ENCODE measurements at places on chromosomes 6 and 20.

- no peak for DNase-seq
Observed at GRCh38 chr20:20546402-20546801, 166.0 kb downstream of the RALGAPA2 start.

DNA sequence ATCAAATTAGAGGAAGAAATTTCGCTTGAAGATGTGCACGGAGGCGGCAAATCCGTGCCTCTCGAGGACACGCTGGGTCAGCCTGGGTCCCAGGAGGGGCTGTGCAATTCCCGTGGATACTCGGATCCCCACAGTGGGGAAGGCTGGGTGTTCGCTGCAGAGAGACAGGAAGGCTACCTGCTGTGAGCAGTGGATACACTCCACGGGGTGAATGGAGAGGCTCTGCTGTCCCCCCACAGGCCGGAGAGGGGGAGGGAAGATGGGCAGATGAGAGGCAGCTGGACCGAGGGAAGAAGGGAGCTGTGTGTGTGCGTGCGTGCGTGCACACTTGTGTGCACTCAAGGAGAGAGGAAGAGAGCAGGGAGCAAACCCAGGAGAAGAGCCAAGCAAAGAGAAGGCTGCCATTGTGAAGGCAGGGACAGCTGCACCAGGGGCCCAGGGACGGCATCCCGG is 57.3 kb downstream of the SULF2 start:
- DNase-seq, result peak; percentile 41

- no peak for DNase-seq
Observed at GRCh38 chr6:37190159-37190535, 20.2 kb downstream of the PIM1 start.

DNA sequence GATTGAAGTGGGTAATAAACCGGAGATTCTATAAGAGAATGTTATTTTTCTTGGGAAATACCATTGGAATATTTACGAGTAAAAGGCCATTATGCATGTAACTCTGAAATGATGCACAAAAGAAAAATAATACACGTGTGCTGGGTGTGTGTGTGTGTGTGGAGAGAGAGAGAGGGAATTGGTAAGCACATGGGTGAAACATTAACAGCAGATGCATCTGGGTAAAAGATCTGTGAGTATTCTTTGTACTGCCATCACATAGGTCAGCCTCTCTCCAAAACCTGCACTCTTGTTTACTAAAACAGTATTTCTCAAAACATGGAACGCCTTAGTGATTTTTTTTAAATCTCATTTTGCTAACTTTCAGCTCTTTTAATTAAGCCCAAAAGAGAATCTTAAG is 28.9 kb downstream of the EYA2 start:
- no peak for DNase-seq

DNA sequence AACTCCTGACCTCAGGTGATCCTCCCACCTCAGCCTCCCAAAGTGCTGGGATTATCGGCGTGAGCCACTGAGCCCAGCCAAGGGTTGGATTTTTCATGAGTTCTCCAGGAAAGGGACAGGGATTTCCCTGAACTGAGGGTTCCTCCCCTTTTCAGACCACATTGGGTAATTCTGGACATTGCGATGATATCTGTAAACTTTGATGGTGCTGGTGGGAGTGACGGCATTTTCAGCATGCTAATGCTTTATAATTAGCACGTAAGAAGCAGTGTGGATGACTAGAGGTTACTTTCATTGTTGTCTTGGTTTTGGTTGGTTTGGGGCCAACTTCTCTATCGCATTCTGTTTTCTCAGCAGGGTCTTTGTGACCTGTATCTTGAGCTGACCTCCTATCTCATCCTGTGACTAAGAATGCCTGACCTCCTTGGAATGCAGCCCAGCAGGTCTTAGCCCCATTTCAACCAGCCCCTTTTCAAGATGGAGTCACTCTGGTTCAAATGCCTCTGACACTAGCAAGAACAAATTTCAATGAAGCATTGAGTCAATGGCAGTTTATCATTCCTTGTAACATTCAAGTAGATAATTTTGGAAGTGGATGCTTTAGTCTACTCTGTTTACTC is 156.5 kb downstream of the TTLL2 start:
- DNase-seq, result no peak

- DNase-seq, result no peak
Observed at GRCh38 chr6:137724495-137725211, 142.4 kb upstream of the TNFAIP3 start.

GRCh38 chr20:14264869-14265268 is 72.5 kb downstream of the FLRT3 start:
- no peak for DNase-seq

- DNase-seq, result no peak
Observed at GRCh38 chr6:33172688-33173534, 19.4 kb downstream of the COL11A2 start.

DNA sequence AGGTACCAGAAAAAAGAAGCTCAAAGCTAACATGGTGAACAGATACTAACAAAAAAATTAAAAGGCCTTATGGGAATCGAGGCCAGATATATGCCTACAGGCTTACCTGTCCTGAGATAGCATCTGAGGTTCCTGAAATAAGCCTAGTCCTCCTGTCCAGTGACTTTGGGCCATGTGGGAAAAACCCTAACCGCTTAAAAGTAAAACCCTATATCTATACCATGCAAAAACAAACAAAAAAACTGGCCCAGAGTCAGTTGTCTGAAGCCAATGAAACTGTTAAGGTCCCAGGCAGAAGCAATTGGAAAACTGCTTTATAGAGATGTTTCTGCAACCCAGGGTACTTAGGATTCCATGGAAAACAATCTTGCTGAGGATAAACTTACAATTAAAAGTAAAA is 122.9 kb downstream of the HIVEP1 start:
- no peak for DNase-seq

DNA sequence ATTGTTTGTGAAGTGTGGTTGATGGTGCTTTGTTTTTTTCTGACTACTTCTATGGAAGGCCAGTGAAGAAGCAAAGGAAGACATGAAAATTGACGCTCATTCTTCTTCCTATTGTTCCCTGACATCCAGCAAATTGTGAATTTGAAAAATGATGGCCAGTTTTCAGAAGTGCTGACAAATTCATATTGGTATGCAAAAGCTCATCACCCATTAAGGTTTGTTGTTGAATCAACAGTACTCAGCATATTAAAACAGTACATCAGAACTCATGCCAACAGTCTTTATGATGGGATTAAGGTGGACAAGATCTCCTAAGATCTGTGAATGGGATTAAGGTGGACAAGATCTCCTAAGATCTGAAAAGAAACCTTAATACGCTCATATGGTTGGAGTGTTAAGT is 1.0 kb upstream of the MTG2 start:
- no peak for DNase-seq

DNA sequence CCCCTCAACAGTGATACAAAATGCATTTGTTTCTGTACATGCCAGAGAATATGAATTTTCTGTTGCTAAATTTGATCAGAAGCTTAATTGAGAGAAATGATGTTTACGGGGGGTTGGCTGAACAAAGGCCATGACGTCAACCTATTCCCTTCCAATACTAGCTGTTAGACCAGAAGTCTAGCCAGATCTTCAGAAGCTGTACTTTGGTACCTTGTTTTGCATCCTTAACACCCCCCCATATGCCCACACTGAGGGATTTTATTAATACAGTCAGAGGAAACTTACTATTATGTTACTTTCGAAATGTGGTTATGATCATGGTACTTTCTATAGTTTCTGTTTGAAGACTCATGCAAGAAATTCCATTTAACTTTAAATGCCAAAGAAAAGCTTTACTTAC is 3.1 kb downstream of the NCOA7 start:
- DNase-seq, result no peak

DNA sequence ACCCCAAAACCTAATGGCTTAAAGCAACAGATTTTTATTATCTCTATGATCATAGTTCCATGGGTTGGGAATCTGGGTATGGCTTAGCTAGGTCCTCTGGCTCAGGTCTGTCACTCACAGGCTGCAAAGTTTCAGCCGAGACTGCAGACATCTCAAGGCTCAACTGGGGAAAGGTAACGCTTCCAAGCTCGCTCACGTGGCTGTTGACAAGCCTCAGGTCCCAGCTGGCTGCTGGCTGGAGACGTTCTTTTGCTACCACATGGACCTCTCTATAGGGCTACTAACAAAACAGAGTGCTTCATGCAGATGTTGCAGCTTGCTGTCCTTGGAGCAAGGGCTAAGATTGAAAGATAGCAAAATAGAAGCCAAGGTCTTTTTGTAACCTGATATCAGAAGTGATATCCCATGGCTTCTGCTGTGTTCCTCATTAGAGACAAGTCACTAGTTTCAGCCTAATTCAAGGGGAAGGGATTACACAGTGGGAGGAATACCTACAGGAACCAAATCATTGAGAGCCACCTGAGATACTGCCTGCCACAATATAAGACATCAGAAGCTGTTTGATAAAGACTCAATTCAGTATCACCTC is 6.6 kb downstream of the HTR1E start:
- DNase-seq, result peak; percentile 5

GRCh38 chr6:9252799-9253198 is 817.5 kb upstream of the SLC35B3 start:
- no peak for DNase-seq

DNA sequence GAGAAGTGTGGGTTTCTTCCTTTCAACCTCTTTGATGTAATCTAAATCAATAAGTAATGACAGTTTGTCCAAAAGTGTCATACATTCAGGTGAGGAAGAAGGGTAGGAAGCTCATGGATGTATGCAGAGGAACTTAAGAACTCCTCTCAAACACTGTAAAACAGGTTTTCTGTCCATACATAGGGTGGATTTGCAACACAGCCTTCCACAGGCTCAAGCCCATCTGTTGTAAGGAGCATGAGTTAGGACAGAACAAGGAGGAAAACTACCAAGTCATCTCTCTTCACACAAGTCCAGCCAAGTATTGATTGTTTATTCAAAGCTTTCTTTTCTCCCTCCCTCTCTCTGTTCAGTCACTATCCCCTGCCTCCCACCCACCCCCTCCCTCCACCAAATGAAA is 49.0 kb upstream of the CDYL start:
- DNase-seq, result no peak

DNA sequence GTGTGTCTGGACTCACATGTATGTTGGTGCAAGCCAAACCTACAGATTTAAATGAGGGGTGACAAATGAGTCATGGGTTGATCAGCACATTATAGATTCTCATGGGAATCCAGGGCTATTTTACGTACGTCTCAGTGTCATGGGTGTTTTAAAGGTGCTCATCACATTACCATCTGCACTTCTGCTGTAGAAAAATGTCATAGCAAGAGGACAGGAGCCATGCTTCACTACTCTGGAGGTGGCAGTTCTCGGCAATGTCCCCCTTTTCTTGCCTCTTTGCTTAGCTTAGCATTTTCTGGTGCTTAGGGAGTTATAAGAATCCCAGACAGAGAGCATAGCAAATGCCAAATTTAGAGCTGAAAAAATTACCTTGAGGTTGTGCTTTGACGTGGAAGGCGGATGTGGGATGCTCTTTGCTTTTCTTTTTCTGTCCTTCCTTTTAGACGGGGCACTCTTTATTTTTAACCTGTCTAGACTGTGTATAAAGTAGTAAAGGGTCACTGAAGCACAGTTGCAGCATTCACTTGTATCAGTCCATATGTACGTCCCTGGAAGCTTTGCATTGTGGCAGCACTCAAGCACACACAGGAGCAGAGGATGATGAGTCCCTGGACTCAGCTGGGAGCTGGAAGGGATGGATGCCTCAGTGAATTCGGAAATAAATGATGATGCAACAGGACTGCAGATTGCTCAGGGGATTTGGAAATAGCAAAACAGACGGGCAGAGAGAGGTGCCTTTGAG is 139.7 kb downstream of the SYNDIG1 start:
- DNase-seq, result no peak

GRCh38 chr6:158808941-158809678 is 10.1 kb downstream of the EZR start:
- DNase-seq, result peak; percentile 61

GRCh38 chr6:53349209-53349693 is 501 bp upstream of the ELOVL5 start:
- no peak for DNase-seq

DNA sequence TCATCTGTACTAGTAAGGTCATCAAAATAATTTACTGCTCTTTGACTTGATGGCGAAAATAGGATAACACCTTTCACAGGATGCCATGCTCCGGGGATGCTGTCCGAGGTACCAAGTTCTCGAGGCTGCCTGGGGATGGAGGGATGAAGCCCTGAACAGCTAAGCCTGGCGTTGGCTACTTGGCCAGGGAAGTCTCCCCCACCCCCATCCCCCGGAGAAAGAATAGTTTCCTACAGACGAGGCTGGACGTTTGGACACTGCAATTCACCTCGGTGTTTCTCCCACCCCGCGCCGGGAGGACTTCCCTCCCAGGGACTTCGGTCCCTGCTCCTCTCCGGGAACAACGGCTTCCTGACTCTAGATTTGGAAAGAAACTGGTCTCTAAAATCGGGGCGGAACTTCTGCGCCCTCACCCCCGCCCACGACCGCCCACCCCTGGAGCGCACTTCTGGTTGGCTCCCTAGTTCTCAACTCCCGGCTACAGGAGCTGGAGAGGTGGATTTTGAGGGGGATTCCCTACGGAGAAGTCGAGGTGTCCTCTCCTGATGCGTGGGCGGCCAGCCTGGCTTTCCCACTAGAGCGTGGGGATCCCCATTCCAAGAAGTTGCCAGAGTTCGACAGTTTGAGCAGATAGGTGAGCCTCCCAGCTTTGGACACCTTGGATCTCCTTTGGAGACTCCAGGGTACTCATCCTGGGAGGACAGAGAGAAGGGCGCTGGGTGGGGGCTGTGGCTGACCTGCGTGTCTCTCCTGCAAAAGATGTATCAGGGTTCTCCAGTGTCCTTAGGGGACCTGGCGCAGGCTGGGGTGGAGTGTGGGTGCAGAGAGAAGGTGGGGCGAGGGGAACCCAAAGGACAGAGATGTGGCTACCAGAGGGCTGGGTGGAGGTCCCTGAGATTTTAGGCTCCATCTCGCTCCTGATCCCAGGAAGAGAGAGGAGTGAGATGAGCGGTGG is 1.1 kb downstream of the PCSK2 start:
- peak; percentile 56 for DNase-seq

DNA sequence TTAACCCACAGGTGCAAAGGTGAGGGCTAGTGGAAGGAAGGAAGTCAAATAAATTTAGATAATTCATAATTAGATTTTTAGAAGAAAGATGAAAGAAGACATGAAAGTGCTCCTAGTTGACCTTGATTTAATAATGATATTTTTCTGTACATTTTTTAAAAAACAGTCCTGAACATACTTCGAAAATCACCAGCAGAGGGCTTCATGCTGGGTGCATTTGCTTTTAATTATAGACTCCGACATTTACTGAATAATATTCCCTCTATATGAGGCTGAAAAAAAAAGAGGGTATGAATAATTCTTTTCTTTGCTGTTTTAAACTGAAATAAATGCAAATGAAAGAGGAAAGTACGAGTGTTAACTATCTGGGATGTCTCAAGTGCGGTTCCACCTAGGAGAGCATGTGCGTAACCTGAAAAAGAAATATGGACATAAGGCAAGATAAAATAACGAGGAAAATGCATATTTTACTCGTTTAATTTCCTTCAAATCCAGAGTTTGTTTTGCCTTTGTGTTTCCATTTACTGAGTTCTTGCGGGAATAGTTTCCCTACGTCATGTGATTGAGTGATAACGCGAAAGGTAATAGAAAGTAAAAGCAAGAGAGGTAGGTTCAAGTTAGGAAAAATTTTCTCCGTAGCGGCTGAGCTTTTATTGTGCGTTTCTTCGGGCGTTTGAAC is 3.1 kb upstream of the TFAP2B start:
- no peak for DNase-seq

- no peak for DNase-seq
Observed at GRCh38 chr20:14344746-14345145, 7.3 kb upstream of the FLRT3 start.

All from thyroid gland (tissue), 4 donors.